Neural cell (in vitro differentiated cells): ENCODE measurements at places on chromosomes 13 and 19. TPM values are rescaled to one million over a fixed set of nuclear protein-coding genes. Genes with fewer than 3 reads are reported as not detected.

The MAST1 gene
- 65.0 and 105 TPM in 2 replicates for polyA plus RNA-seq

The LRRC4B gene
- 83.1 and 98.9 TPM in 2 replicates for polyA plus RNA-seq

The EPS8L1 gene
- 25.5 and 28.0 TPM in 2 replicates for polyA plus RNA-seq

The NALCN gene
- polyA plus RNA-seq = 24.1 and 27.8 TPM in 2 replicates

The GRIK5 gene
- 22.4 and 28.3 TPM in 2 replicates for polyA plus RNA-seq

The WASF3 gene
- polyA plus RNA-seq = 44.5 and 49.1 TPM in 2 replicates

The RNF113B gene
- polyA plus RNA-seq = not detected in 2 replicates

The GZMM gene
- 0.38 and 0.72 TPM in 2 replicates for polyA plus RNA-seq

The SYDE1 gene
- polyA plus RNA-seq = 0.70 TPM in 1 of 2 replicates, not detected in the other

The SOX21 gene
- 0.35 TPM in 1 of 2 replicates, not detected in the other for polyA plus RNA-seq

The TMEM86B gene
- polyA plus RNA-seq = 0.84 and 2.3 TPM in 2 replicates

The SLC8A2 gene
- polyA plus RNA-seq = 14.1 and 18.3 TPM in 2 replicates

The ZNF562 gene
- polyA plus RNA-seq = 0.01 and 0.08 TPM in 2 replicates

The KEAP1 gene
- 39.0 and 47.9 TPM in 2 replicates for polyA plus RNA-seq

The RFPL4A gene
- polyA plus RNA-seq = not detected in 2 replicates

The KLK6 gene
- polyA plus RNA-seq = not detected in 2 replicates

The DNASE2 gene
- 0.59 TPM in 1 of 2 replicates, not detected in the other for polyA plus RNA-seq

The CCDC8 gene
- 0.84 and 2.4 TPM in 2 replicates for polyA plus RNA-seq

The SIAH3 gene
- polyA plus RNA-seq = 4.0 and 4.9 TPM in 2 replicates

The SLC10A2 gene
- polyA plus RNA-seq = not detected in 2 replicates

The FDX2 gene
- 52.6 and 82.7 TPM in 2 replicates for polyA plus RNA-seq

The SLC1A5 gene
- 1.1 and 1.8 TPM in 2 replicates for polyA plus RNA-seq

The SARS2 gene
- polyA plus RNA-seq = 14.6 and 19.4 TPM in 2 replicates

The GSX1 gene
- polyA plus RNA-seq = not detected in 2 replicates
